ENCODE measurements at places on chromosomes 7 and 10.

- DNase-seq = no peak
Observed at GRCh38 chr10:91694170-91694794, 61.4 kb upstream of the PPP1R3C start.

DNA sequence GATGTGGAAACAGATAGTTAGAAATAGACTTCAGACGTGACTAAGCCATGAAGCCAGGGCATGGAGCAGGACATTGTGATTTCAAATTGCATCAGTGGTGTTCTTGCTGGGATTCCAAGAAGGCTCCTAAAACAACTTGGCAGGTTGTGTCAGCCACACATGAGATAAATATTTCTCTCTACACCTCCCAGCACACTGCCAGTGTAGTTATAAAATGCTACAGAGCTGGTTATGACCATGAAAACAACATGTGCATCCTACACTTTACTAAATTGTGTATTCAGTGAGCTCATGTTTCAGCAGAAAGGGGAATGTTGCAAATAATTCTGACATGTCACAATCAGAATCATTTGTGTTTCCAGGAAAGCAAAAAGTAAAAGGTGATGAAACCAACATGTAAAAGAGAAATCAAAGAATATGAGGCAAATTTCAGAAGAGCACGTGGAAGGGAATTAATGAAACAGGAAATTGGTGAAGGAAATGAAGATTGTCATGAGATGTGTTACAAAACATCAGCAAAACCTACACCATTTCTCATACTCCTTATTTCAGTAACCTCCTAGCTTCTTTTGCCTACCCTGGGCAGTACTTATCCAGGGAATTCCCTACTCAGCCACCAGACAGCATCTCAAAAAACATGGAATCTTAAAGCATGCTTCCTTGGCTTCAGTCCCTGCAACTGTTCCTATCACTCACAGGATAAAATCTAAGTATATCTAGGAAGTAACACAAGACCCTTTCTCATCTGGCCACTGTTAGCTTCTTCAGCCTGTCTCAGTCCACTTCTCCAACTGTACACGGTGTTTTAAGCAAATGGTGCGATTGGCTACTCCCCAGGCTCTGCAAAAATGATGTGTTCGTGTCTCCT, 5.8 kb upstream of the CYP3A7 start:
- DNase-seq = no peak

DNA sequence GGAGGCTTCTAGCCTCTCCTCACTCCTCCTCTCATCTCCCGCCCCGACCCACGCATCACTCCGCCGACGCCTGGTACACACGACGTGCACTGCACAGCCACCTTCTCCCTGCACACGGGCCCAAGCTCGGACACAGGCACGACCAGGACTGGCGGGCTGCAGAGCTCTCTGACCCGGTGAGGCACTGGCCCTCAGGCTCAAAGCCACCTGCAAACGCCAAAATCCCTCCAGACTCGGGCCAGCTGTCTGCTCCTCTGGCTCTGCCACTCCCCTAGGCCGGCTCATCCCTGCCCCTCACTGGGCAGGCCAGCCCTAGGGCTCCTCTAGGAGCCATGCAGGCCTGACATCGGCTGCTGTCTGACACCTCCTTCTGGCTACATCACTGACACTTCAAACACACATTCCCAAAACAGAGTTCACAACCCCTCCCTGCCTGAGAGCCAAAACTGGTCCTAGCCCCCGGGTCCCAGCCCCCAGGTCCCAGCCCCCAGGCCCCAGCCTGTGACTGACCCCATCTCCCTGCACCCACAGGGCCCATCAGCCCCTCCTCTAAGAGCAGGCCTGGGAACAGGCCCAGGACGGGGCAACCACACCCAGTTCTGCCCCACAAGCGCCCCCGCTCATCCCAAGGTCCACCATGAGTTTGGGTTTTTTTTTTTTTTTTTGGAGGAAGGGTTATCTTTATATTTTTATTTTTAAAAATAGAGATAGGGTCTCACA, 35.1 kb downstream of the MAD1L1 start:
- no peak for DNase-seq

DNA sequence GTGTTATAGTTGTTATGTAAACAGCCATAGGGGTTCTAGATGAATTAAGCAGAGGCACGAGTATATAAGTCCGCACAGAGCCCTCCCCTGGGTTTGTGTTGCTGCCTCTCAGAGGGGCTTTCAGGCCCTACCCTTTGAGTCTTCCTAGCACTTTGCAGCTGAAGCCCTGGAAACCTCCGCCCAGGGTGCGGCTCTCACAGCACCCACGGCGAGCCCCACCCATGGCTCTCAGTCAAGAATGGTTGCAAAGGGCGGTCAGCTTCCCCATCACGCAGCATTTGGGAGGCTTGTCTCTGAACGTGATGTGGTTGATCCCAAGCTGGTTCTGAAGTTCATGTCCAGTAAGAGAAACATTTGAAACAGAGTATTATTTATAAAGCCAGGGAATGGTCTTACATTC, 18.8 kb upstream of the INSIG1 start:
- no peak for DNase-seq

DNA sequence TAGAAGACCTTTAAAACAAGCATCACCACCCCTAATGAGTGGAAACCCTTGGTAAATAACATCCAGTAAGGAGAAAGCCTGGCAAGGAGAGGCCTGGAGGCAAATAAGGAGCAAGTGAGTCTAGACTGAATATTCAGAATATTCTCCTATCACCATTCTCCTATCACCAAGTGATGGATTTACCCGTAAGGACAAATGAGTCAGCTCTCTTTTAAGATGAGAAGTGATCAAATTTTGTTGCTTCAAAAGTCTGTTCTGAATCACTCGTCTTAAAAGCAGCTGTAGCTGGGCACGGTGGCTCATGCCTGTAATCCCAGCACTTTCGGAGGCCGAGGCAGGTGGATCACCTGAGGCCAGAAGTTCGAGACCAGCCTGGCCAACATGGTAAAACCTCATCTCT, 28.4 kb downstream of the KIAA1549 start:
- no peak for DNase-seq

GRCh38 chr7:107080099-107080505, 35.6 kb downstream of the PRKAR2B start:
- DNase-seq = no peak

- DNase-seq = no peak
Observed at GRCh38 chr7:200290-200689, 7.9 kb downstream of the FAM20C start.

DNA sequence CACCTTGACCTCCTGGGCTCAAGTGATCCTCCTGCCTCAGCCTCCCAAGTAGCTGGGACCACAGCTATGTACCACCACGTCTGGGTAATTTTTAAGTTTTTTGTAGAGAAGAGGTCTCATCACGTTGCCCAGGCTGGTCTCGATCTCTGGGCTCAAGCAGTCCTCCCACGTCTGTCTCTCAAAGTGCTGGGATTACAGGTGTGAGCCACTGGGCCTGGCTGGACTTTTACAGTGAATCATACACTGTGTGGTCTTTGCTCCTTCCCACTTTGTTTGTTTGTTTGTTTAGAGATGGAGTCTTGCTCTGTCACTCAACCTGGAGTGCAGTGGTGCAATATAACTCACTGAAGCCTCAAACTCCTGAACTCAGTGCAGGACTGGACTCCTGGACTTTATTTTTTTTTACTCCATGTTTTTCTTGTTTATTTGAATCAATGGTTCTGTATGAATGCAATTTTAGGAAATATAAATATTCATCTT, 12.5 kb downstream of the PPIA start:
- no peak for DNase-seq

DNA sequence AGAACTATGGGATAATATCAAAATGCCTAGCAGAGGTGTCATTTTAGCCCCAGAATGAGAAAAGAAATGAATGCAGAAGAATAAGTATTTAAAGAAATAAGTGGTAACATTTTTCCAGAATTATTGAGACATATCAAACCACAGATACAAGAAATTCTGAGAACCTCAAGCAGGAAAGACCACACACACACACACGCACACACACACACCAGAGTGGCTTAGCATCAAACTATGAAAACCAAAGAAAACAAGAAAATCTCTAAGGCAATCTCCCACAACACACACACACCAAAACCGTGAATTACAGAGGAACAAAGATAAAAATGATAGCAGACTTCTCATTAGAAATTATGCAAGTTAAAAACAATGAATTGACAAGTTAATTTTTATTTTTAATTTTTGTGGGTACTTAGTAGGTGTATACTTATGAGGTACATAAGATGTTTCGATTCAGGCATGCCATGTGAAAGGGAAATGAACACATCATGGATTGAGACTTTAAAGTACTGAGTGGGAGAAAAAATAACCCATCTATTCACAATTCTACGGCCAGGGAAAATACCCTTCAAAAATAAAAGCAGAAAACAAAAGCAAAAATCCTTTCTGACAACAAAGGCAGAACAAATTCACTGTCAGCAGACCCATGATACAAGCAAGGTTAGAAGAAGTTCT, 14.6 kb downstream of the PPIF start:
- no peak for DNase-seq

GRCh38 chr10:48300556-48300955, 5.9 kb upstream of the MAPK8 start:
- no peak for DNase-seq

GRCh38 chr7:126700807-126701604, 551.7 kb downstream of the GRM8 start:
- peak; percentile 47 for DNase-seq

DNA sequence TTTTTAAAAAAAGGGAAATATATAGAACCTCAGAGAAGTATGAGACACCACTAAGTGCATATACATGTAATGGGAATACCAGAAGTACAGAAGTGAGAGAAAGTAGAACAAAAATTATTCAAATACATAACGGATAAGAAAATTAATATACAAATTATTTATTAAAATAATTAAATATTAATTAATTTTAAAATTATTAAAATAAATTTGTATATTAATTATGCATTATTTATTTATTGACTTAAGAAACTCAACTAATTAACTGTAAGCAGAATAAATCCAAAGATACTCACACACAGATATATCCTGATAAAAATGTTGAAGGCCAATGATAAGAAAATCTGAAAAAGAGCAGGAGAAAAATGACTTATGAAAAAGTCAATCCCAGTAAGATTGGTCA, 1333.5 kb upstream of the CELF2 start:
- no peak for DNase-seq

GRCh38 chr7:157664871-157665633, 328.2 kb downstream of the DNAJB6 start:
- no peak for DNase-seq

- no peak for DNase-seq
Observed at GRCh38 chr7:91169830-91170191, 94.4 kb upstream of the FZD1 start.

DNA sequence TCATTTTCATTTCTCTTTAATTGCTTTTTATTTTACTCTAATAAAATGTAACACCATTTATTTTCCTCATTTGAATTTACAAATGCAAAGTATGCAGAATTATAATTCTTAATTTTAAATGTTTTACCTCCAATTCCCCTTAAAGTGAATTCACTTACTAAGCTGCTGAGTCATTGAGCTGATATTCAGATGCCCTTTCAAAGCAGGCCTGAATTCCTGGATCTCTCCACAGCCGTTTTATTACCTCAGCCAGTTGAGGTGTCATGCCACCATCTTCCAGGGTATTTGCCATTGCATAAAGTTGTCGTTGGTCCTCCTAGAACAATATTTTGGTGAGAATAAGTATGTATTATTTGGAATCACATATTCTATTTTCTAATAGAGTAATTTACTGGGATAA, 33.2 kb downstream of the GNAT3 start:
- no peak for DNase-seq

DNA sequence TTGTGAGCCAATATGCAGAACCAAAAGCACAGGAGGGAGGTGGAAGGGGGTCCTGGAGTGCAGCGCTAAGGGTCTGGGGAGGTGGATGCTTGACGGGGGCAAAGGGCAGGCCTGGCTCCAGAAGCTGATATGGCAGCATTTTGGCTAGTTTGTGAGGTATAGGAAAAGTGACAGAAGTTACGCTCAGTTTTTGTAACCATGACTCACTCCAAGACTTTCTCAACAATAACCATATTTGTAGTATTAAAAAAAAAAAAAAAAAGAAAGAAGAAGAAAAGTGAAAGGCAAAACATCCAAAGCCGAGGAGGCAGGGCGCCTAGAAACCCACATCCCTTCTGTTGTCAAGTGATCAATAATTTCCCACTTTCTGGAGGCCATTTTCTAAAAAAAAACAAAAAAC, 92.3 kb downstream of the RNF216 start:
- DNase-seq = peak; percentile 68

DNA sequence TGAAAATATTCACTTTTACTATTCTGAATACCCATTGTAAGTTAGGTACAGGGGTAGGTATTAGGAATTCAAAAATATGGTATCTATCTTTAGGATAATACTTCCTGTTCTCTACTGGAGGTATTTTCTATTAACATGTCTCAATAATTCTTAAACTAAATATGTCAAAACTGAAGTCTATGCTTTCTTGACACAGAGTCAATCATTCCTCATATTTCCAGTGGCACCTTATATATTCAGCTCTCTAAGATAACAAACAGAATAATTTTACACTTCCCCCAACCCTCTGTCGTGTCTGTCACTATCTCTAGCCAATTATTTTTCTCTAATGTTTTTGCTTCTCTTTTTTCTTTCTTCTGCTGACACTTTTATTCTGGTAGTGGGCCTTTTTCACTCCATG, 138.9 kb downstream of the TMEM26 start:
- no peak for DNase-seq

DNA sequence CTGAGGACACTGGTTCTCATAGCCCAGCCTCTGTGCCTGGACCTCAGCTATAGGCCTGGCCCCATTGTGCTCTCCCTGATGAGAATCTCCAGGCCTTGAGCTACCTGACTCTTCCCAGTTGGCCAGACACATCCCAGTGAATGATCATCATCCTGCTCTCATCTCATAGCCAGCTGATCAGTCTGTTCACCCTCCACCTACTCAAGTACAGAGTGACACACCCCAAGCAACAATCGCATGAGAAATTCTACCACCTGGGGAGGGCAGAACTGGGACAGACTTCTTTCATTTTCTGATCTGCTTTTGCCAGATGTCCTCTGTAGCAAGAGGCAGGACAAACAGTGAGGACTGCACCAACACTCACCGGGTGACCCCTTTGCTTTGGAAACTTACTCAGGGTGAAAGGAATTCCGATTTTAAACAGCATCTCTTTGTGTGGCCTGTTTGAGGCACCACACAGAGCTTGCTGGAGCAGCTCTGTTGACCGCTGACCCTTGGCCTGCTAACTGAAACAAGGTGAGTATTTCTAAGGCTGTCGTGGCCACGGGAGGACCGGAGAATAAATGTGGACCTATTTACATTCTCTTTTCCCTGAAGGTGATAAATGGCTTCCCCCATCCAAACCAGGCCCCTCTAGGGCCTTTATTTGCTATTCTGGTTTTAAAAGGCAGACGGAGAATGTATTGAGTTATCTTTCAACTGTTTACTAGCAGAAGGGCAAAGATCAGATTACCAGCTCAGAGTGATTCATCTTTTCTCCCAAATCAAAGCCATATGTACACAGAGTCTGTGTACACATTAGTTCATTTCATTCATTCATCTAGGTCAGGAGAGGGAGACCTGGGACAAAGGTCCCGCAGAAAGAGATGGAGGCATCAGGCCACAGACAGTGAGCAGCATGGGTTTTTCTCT, 181.4 kb upstream of the TNS3 start:
- DNase-seq = no peak

Measured in activated naive CD8-positive, alpha-beta T cell treated with anti-CD3 and anti-CD28 coated beads for 36 hours (primary cell).